ENCODE measurements at places on chromosomes 4 and X.

GRCh38 chr4:726235-726787 lies 20.7 kb downstream of the PCGF3 start:
- no peak for DNase-seq

DNA sequence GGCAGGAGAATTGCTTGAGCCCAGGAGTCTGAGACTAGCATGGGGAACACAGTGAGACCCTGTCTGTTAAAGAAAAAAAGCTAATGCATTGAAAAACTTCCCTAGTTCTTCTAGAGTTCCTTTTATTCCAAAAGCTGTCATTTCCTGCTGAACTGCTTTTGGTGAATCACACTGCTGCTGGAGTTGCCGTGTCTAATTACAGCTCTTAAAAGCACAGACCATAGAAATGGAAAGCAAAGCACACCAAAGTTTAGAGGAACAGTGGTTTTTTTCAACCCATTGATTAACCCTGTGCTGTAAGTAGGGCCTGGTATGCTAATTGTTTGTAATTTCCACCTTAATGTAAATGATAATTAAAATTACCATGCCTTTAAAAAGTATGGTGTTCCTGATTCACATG lies 52.4 kb downstream of the SEPTIN11 start:
- no peak for DNase-seq

- no peak for DNase-seq
These were observed 74.6 kb upstream of the FAAH2 start for GRCh38 chrX:57211906-57212305.

DNA sequence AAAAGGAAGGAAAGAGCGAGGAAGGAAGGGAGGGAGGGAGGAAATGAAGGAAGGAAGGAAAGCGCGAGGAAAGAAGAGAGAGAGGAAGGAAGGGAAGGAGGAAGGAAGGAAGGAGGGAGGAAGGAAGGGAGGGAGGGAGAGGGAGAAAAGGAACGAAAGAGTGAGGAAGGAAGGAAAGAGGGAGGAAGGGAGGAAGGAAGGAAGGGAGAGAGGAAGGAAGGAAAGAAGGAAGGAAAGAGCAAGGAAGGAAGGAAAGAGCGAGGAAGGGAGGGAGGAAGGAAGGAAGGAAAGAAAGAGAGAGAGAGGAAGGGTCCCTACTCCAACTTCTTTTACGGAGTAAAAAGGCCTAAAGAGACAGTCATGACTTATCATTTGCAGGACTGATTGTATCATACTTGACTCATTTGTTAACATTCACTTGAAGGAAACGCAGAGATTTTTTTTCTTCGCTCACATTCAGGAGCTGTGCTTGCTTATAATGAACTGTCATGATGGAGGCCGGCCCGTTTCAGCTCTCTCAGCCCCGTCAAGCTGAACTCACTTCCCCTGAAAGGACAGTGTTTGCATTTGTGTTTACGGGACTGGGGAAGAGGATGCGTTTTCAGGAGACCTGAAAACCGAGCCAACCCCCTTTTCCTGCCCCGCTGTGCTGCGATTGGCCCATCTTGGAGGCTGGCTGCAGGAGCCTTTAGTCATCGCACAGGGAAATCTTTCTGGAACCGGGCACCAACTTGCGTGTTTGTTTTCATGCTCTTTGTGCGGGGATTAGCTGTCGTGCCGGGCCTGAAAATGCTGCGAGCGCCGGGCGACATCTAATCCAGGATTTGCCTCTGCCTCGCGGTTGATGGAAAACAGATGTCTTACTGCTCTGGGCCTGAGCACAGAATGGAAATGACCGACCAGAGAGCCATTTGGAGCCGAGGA lies 17.8 kb downstream of the TRIM2 start:
- DNase-seq, result peak; percentile 37

- DNase-seq, result no peak
These were observed 249.6 kb upstream of the ATOH1 start for GRCh38 chr4:93578942-93579341.

GRCh38 chr4:22942920-22943559 lies 250.3 kb downstream of the GBA3 start:
- no peak for DNase-seq

GRCh38 chr4:39505581-39505980 lies 21.7 kb downstream of the UGDH start:
- no peak for DNase-seq

GRCh38 chr4:40458109-40458508 lies 123.0 kb downstream of the CHRNA9 start:
- DNase-seq, result no peak

DNA sequence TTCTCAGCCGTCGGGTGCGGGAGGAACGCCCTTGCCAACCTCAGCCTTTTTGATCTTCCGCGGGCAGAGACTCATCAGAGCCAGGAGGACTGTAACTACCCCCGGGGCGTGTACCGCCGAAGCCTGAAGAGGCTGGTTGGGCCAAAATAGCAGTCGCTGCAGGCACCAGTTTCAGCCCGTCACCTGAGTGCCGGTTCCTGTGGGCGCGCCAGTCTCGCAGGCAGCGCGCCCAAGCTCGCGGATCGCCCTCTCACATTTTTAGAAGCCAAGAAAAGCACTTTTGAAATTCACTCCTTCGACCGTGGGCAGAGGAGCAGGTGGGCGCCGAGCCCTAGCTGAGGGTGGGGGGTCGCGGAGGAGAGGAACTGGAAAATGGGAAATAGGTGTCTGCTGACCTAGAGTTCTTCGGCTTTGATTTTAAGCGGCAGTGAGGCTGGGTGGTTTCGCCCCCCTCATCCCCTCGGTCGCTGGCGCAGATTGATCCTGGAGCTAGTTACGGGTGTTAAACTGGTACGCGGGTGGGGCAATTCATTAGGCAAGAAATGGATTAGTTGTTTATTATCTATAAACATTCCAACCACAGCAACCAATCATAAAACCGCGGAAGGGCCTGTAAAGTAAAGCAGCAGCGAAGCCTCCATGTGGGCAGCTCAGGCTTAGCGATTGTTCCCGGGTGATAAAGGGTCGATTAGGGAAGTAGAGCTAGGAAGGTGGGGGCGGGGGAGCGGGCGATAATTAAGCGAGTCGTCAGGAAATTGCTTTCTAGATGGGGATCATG lies 69.2 kb downstream of the FBXO8 start:
- no peak for DNase-seq

GRCh38 chr4:8351931-8352367 lies 82.4 kb downstream of the HTRA3 start:
- no peak for DNase-seq

GRCh38 chr4:81405900-81406401 lies 65.8 kb downstream of the RASGEF1B start:
- no peak for DNase-seq

- no peak for DNase-seq
These were observed 6.5 kb upstream of the PAQR3 start for GRCh38 chr4:78945651-78946179.

DNA sequence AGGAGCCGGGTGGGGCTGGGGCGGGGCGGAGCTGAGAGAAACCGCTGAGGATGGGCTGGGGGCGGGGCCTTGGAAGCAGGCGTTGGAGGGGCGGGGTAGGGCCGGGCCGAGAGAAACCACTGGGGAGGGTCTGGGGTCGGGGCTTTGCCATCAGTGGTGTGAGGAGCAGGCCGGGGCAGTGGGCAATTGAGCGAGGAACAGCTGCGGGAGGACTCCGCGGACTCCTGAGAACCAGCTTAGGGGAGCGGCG lies 1.3 kb upstream of the EOLA2 start:
- no peak for DNase-seq

- no peak for DNase-seq
These were observed 22.2 kb downstream of the CYBB start for GRCh38 chrX:37802028-37802427.

DNA sequence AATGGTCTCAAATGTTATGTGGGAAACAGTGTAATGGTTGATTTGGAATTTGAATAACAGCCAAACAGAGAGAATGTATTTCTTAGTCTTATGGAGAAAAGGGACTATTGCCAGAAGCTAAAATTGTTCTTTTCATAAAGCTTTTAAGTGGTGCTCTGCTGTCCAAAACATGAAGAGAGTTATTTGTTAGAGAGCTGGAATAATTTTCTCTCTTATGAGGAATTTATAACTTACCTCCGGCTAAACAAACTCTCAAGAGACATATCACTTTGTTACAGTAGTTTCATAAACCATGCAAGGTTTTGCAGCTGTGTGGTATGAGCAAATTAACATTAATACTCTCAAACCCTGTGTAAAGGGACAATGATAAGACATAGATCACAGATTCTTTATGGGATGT lies 28.6 kb downstream of the SULT1B1 start:
- DNase-seq, result no peak

- DNase-seq, result no peak
These were observed 6.7 kb upstream of the GABRE start for GRCh38 chrX:151981129-151981528.

GRCh38 chr4:75549019-75549418 lies 6.8 kb upstream of the ODAPH start:
- no peak for DNase-seq

DNA sequence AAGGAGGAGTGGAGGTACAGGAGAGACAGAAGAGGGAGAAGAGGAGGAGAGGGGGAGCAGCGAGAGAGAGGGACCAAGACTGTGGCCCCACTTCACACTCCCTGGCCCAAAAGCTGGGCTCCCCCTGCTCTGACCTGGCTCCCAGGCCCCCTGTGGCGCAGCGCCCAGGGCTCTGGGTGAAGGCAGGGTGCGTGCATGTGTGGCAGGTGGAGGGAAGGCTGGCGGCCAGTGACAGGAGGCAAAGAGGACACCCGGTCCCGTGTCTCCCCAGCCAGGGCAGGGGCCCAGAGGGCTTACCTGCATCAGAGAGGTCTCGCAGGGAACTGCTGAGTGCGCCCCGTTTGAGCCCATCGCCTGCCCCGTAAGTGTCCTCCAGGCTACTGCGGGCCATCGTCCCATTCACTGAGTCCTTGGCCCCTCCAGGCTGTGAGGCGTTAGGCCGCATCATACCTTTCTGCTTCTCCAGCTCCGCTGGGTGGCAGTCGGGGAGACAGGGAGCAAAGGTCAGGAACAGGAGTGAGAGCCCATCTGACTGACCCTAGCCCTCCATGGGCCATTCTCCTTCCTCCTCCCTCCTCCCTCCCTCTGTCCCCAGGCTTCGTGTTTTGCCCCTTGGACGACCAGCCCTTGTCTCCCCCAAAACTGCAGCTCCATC lies 11.1 kb upstream of the KDM5C start:
- no peak for DNase-seq

GRCh38 chr4:139647184-139647583 lies 18.4 kb upstream of the MGST2 start:
- DNase-seq, result no peak

DNA sequence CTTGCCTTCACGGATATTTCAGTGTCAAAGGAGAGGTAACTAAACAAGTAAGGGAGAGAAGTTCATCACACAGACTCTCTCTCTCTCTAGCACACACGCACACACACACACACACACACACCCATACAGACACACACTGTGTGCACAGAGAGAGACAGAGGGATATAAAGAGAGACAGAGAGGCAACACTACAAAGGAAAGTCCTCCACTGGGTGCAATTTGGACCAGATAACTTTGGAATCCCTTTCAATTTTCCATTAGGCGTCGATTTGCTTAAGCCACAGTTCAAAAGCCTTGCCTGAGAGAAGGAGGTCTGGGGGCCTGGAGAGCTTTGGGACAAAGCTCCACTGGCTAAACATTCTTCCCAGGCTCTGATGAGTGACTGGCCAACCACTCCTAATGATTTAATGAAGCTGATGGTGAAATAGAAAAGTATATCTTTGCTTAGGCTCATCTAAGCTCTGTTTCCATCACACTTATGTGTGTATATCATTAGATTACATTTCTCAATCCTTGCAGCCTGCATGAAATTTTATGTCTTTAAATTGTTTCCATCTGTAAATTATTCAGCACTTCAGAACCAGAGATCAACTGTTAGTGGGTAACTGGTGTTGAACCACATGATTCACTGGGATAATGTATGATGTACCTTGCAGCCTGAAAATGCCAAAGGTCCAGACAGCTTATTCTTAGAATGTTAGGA lies 180.8 kb downstream of the MAGEB17 start:
- DNase-seq, result no peak

GRCh38 chrX:110989869-110990268 lies 106.1 kb upstream of the PAK3 start:
- no peak for DNase-seq

DNA sequence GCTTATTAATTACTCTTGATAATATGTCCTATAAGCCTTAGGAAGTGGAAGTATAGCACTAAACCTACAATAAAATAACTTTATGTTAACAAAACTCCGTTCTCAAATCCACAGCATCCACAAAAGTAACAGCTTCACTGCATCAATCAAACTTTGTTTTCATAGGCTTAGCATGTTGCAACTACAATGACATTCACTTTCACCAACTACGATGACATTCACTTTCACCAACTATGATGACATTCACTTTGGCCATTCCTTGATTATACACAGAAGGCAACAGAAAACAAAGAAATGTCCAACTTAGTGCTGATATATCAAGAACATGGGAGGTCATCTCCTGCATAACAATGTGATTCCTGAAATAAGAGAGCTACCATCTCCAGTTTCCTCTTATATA lies 44.3 kb downstream of the FBXL5 start:
- no peak for DNase-seq

DNA sequence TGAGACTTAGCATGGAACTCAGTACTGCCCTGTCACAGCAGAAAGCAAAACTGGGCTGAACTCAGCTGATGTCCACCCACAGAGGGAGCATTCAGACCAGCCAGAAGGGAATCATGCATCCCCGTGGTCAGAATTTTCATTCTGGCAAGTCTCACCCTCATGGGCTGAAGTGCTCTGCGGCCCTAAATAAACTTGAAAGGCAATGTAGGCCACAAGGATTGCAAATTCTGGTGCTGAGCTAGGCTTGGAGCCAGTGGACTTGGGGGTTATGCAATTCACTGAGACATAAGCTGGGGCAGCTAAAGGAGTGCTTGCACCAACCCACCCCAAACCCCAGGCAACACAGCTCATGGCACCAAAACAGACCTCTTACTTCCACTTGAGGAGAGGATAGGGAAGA lies 494.1 kb downstream of the GABRG1 start:
- no peak for DNase-seq

DNA sequence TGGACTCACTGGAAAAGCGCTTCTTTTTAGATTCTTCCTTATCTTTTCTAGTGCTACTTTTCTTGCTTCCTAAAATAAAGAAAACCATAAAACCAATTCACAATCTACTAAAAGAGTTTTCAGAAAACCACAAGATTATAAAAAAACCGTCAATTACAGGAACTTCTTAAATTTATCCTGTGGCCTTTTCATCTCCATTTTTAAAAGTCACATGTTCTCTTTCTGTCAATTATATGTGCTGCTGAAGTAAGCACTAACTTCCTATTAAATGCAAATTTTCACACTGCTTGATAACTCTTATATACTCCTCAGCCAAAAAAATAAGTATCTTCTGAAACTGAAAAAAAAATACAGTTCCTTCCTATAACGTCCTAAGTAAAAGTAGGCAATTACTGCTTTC lies 32.8 kb downstream of the CENPC start:
- no peak for DNase-seq

- DNase-seq, result no peak
These were observed 1.4 kb downstream of the PLXNB3 start for GRCh38 chrX:153765138-153766079.
